ENCODE measurements at places on chromosomes 12 and 14.

GRCh38 chr12:2266666-2267620 lies 214.2 kb downstream of the CACNA1C start:
- DNase-seq: no peak

GRCh38 chr12:3319723-3320492 lies 171.1 kb upstream of the PRMT8 start:
- no peak for DNase-seq

DNA sequence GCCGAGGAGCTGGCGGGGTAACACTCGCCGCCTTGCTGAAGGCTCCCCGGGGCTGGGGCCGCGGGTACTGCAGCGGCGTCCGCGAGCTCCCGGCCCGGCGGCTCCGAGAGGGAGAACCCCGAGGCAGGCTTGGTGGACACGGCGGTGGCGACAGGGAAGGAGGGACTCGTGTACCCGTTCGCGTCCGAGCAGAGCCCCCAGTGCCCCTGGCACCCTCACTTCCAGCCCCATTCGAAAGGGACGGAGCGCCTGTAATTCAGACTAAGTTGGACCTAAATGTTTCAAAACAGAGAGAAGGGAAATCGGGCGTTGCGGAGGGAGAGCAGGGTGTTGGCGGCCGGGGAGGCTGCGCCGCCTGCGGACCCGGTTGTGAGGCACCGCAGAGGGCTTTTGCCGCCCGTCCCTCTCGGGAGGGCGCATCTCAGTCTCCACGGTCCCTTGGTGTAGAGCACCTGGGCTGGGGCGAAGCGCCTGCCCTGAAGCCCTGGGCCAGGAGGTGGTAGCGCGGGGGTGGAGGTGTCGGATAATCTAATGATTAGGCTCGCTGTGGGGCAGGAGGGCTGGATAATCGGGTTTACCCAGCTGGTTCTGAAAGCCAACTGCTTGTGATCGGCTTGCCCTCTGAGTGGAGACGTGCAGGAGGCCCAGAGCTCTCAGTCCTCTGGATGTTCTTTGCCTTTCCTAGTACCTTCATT lies 771 bp downstream of the DAAM1 start:
- peak; percentile 32 for DNase-seq

- no peak for DNase-seq
These were observed 60.3 kb downstream of the PPHLN1 start for GRCh38 chr12:42386308-42386707.

DNA sequence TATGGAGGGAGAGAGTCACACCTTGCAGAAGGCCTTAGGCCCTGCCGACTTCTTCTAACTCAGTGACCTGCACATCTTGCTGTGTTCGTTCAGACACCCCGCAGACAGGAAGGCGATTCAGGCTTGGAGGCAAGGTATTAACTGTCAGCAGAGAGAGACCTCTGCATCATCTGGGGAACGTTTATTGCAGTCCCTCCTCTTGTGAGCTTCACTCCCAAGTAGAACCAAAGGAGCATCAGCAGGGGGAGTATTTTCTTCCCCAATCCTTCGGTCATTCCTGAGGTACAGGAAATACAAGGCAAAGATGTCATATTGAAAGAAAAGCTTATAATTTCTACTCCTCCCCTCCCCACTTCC lies 217.9 kb downstream of the CRADD start:
- DNase-seq: peak; percentile 32

DNA sequence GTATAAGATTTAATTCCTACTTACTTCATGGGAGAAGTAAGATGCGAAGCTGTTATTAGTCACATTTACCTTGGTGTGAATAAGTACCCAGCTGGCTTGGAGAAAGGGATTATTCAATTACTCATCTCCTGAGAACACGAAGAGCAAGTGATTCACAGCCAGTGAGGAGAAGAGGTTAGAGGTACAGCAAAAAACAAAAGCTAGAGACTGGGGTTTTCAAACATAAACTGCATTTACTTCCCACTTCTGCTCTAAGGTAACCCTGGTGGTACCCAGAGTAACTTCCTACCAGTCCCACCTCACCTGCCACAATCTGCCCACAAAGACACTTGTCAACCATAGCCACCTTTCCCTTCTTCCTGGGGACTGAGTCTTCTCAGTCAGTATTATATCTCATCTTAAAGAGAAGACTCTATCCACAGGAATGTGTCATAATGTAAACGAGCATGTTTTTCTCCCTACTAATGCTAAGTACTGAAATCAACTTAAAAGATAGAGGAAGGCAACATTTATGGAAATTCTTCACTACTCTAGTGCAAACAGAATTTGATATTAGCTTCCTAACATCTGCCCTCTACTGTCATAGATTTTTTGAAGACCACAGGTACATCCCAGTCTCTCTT lies 6.0 kb upstream of the IL22 start:
- DNase-seq: peak; percentile 41

DNA sequence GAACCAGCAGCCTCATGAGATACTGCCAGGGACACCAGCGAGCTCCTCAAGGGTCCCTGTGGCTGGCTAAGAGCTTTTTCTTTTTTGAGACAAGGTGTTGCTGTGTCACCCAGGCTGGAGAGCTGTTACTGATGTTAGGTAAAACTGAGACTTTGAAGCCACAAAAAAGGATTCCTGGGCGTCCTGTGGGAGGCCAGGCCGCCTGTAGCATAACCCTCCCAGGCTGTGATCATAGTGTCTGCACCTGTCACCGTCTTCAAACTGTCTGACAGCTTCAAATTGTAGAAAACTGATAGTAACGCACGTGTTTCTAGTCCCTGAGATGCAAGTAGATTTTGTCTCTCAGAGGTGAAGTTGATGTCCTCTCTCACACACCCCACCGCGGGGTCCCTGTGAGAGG lies 4.1 kb downstream of the ZFYVE21 start:
- DNase-seq: no peak

GRCh38 chr12:3540387-3540990 lies 49.5 kb downstream of the PRMT8 start:
- DNase-seq: no peak

DNA sequence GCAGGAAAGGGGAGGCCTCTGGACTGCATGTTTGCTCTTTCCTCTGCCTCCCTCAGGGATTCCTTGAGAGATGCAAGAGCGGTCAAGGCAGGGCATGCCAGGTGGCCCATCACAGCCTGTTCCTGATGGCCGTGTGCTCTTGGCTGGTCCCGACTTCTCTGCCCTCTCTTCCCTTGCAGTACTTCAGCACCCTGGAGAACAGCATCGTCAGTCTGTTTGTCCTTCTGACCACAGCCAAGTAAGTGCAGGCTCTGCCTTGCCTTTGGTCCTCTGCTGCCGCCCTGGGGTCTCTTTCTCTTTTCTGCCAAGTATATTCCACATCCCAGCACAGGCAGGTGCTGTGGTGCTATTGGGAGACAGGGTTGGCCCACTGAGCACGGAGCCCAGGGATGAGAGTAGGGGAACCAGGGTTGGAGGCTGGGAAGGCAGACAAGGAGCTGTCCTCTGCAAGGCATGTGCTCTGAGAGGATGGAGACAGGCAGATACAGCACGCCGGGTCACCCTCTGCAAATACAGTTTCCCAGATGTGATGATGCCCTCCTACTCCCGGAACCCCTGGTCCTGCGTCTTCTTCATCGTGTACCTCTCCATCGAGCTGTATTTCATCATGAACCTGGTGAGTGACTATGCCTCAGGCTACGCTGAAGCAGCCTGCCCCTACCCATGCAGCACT lies 51.9 kb downstream of the TPCN1 start:
- DNase-seq: peak; percentile 16

- DNase-seq: peak; percentile 50
These were observed 15.9 kb upstream of the AMIGO2 start for GRCh38 chr12:47095446-47096236.

DNA sequence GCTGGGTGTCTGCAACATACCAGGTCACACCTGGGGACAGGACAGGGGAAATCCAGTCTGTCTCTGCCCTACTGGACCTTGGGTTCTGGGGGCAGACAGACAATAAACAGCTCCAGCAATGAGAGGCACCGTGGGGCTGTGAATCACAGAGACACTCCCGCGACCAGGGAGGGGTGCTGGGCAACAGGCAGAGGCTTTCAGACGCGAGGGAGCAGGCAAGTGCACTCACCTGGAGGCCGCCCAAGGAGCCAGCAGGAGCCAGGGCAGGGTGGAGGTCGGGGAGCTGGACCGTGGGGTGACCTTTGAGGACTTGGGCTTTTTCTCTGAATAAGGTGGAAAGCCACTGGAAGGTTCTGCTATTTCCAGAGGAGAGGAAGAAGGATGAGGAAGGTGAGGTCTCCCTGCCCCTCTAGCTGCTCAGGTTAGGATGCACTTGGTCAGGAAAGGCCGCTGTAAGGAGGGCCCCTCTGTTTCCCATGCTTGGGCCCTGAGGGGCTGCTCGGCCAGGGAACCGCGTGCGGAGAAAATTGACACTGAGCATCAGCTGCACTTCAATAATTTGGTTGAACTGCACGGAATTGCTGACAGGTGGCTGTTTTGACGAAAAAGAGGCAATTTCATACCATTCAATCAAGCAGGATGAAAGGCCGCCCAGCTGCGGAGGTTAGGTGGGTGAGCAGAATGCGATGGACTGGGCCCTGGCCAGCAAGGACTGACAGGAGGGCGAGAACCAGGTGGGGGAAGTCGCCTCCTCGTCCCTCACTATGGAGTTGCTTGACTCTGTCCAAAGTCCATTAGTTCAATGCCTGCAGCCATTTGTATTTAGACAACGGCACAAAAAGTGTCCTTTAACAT lies 42.2 kb downstream of the JAG2 start:
- DNase-seq: no peak

GRCh38 chr12:466039-466438 lies 6.3 kb downstream of the B4GALNT3 start:
- DNase-seq: no peak

DNA sequence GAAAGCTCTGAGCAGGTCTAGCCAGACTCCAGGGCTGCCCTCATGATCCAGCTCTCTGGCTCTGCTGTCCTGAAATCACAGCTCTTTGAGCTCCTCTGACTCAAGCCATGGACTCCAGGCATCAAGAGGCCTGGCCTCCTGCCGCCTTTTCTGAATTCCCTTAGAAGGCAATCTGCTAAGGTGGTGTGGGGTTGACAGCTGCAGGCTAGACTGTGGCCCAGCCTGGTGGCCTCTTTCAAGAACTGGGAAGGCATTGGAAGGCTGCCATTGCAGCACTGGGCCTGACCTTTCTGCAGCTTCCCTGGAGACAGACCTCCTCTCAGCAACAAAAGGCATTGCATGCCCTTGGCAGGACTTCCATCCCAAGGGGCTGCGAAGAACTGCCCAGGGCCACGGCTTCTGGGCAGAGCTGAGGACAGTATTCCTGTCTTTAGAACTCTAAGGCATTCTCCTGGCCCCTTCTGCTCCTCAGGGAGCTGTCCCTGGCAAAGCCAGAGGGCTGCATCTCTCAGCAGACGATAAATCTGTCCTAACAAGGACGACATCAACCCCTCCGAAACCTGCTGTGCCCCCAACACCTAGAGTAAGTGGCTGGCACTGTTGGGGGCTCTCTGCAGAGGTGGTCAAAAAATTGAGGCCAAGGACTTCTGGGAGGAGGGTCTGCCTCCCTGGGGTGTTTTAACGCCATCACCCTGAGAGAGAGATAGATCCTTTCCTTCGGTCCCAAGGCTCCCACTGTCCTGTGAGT lies 115.6 kb downstream of the RBM19 start:
- no peak for DNase-seq

- no peak for DNase-seq
These were observed 2.0 kb downstream of the ANO6 start for GRCh38 chr12:45217846-45218245.

- DNase-seq: no peak
These were observed 38.2 kb downstream of the CACNA2D4 start for GRCh38 chr12:1880153-1880845.

DNA sequence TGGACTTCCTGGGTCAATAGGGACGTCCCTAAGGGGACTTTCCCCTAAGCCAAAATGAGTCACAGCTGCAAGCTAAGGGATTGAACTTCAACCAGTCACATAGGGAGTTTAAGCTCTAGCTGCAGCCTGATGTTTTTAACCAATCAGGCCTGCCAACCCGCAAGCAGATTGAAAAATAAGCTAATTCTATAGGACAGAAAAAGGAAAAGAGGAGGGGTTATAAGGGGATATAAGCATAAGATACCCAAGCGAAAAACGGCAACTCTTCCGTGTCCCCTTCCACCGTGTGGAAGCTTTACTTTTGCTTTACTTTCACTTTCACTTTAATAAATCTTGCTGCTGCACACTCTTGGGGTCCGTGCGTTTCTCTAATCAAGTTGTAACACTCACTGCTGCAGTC lies 24.4 kb downstream of the ATP23 start:
- no peak for DNase-seq

DNA sequence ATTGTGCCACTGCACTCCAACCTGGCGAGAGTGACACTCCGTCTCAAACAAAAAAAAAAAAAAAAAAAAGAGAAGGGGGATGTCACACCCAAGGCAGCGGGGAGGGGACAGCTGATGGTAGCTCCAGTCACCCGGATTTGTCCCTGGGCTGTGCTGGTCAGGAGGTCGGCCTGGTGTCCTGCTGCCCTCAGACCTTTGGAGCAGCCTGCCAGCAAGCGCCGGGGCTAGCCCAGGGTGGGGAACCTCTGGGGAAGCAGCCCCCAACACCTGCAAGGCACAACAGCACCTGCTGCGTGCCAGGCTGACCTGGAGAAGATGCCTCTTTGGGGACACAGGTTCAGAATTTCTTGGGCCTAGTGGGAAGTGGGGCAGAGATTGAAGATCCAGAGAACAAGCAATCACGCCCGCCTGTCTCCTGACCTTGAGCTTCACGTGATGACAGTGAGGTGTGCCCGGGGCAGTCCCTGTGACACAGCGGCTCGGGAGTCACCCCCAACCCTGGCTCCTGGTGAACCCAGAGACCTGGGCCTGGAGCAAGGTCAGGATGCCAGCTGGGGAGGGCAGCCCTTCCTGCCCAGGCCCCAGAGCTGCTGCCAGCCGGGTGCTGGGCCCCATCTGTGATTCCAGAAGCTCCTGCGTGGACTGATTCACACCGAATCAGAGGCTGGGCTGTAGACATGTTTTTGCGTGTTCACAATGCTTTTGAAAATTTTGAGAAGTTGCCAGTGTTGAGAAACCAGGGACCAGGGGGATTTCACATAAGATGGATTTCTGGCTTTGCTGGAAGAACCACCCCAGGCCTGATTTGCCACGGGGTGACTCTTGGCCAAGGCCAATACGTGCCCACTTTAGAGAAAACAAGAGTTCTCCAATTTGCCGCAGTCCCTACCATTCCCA lies 66.4 kb downstream of the RFLNA start:
- DNase-seq: no peak

All from AG08395 (cell line).